ENCODE measurements at places on chromosomes 1 and 21. TPM values are rescaled to one million over a fixed set of nuclear protein-coding genes. Genes with fewer than 3 reads are reported as not detected.
A peak's percentile ranks its signal among the peaks of the same experiment; 100 is the strongest.

GRCh38 chr1:83033682-83034081 lies 965.2 kb downstream of the TTLL7 start:
- DNase-seq = no peak

DNA sequence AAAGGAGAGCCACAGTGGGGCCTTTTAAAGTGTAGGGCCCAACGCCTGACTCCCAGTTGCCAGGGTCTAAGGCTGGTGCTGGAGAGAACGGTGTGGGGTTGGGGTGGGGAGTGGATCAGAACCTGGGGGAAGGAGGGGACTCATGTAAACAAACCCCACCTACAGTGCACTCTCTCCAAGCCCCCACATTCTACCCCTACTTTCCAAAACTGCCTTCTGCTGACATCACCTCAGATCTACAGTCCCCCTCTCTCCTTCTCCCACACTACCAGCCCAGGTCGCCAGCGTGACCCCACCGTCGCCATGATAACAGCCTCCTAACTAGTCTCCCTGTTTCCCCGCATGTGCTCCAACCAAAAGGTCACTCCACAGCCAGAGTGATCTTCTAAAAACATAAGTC lies 26.6 kb downstream of the TNNT2 start:
- no peak for DNase-seq

Gene IGSF9
- total RNA-seq = 0.54 TPM

DNA sequence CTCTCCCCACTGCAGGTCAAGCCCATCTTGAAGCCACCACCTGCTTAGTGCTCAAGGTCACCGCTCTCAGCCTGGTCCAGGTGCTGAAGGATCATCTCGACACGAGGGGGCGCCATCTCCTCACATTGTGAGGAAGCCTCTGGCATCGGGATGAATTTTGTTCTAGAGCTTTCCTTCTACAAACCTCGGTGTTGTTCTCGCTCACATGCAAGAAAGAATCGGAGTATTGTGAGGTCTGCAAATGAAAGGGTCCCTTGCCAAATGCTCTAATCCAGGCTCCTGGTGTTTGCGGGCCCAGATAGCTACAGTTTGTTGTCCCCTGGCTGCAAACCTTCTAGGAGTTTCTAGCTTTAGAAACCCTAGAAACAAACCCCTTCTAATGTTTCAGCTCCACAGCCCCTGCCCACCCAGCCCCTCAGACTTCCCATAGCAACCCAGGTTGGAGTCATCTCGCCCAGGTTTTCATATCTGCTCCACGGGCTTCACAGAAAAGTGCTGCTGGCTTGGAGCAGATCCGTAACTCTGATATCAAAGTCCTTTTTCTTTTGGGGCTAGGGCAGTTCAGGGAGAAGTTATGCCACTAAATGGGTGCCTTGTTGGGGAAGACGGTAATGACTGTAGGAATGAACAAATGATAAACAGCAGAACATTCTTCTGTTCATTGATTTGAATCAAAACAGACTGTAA lies 8.6 kb upstream of the ATP5PO start:
- peak; percentile 80 for DNase-seq

Gene GBP7
- not detected for total RNA-seq

DNA sequence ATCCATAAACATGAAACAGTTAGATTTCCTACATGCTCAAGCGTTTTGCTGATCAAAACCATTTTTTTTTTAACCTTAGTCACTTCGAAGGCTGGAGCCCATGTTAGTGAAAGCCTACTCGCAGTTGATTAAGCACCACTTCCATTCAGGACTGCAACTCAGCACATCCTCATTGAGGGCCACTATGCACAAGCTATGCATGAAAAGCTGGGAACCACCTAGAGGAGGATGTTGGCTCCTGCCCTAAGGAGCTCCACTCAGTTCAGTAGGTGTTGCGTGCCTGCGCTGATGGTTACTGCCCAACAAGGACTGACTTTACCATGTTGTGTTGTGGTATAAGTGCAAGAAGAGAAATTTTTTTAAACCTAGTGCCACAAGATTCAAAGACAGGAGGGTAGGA lies 181.4 kb upstream of the L1TD1 start:
- no peak for DNase-seq

- DNase-seq = no peak
These were observed 9.1 kb upstream of the IFI16 start for GRCh38 chr1:159000625-159001024.

DNA sequence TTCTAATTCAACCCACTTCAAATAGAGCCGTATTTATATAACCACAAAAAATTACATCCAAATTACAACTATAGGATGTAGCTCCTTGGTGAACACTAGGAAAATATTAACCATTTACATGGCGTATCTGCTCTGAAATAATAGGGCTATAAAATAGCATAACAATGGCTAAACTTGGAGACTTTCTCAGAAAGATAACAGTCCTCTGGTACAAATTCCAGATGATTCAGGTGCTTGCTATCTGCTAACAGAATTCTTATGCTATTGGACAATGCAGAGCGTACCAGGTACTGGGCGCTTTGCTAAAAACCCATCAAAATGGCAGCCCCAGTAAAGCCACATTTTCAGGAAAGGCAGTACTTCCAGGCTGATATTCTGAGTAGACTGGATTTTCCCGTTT lies 209.7 kb upstream of the C8B start:
- no peak for DNase-seq

Gene OR2AK2
- total RNA-seq = 3.2 TPM

- no peak for DNase-seq
These were observed 131.8 kb upstream of the PKN2 start for GRCh38 chr1:88552226-88552625.

DNA sequence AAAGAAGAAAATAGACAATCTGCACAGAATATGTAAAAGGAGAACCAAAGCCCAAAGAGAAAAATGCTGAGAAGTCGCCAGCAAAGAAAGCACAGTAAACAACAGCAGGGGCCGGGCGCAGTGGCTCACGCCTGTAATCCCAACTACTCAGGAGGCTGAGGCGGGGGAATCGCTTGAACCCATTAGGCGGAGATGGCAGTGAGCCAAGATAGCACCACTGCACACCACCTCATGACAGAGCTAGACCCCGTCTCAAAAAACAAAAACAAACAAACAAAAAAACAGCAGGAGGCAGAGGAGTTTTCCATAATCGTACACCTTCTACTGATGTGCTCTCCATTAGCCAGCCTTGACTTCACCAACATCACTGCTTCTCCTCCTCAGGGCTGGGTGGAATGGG lies 153.2 kb downstream of the LYPLAL1 start:
- DNase-seq = no peak

All from hematopoietic multipotent progenitor cell (in vitro differentiated cells).